Stomach (tissue), 19 donors: ENCODE measurements at places on chromosomes 6 and 20.
A peak's percentile ranks its signal among the peaks of the same experiment; 100 is the strongest.

GRCh38 chr6:84500726-84501125 is 263.7 kb downstream of the TBX18 start:
- DNase-seq, result no peak

DNA sequence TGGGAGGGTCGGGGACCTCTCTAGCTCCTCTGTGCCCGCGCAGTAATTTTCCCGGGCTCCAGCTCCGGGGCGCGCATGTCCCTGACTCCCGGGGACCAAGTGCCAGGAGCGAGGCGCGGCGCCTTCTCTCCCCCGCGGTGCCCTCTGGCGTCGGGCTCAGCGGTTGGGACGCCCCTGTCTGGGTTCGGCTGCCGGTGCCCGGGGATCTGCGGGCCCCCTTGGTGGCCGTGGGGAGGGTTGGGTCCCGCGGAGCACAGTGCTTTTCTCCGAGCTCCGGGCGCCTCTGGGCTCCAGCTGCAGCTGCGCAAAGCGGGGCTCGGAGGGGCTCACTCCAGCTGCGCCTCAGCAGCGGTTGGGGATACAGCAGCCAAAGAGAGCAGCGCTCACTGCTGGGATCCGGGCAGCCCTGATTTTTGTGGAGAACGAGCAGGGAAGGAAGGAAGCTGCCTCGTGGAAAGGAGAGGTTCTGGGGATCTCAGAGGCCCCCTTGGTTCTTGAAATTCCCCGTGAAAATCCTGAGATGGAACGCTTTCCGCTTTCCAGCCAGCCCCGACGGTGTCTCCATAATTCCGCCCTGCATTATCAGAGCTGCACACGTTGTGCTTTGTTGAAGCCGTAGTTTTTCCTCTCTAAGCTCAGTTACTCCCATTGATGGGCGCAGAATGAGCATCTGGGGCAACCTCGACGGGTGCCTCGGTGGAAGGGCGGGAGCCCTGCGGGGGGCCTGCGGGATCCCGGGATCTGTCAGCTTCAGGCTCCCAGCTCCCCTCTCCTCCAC is 861 bp downstream of the PPP1R14C start:
- peak; percentile 41 for DNase-seq

DNA sequence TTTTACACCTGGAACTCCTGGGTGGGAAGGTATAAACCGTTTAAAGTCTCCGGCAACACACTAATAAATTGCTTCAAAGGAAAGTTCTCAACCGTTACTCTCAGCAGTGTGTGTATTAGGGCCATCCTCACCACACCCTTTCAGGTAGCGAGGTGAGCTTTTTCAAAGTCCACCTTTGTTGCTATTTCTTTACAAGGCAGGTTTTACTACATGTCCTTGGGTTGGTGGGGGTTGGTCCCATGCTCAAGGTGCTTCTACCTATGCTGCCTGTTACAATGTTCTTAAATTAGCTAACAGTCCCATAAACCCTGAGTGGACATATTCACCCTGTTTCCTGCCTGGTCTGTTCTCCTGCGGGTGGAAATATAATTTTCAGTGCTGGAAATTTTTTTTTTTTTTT is 13.2 kb upstream of the OSER1 start:
- DNase-seq, result no peak

DNA sequence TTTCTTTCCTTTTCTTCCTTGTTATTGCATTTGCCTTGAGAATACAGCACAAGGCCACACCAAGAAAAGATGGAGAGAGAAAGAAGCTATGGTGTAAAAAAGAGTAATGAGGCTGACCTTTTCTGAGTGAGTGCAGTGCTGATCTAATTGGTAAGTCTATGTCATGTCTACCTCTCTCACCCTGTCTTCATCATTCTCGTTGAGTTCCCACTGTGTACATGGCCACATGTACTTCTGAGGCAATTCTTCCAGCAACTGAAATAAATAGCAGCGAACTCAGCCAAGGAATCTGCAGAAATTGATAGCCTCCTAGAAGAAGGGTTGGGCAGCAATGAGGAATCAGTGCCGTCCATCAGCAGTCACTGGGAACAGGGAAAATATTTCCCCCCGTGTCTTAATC is 367.2 kb upstream of the SPTLC3 start:
- DNase-seq, result no peak

DNA sequence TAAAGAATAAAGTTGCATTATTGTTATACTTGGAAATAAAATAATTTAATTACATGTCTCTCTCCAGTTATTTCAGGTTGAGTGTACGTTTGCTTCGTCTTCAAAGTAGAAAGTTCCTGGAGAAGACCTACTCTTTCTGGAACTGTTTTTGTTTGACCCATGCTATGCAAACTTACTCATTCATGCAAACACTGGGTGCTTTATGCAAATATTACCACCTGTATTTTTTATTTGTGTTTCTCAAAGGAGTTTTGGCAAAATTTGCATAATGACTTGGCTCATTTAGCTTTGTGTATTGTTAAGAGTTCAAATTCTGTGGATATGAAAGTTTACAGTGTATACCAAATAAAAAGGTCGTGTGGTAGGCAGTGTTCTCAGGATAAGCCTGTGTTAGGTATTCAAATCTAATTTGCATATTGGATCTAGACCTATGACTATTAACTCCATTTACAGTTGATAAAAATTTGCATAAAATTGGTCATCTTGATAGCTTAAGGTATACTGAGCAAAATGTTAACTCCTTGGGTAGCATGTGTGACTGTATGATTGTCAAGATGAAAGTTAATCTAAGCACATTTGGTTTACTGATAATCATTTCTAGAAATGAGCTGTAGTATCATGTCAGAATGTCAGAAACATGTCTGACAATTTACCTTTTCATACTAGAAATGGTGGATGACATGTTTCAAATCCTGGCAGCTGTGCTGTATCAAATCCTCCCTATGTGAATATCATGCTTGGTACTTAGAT is 65.2 kb downstream of the CDKAL1 start:
- no peak for DNase-seq

GRCh38 chr6:33779290-33779689 is 9.6 kb downstream of the LEMD2 start:
- no peak for DNase-seq

- no peak for DNase-seq
These were observed 63.2 kb downstream of the PYGB start for GRCh38 chr20:25310921-25311728.
